Panc1 (cell line): ENCODE measurements at places on chromosomes 12 and 14.
A peak's percentile ranks its signal among the peaks of the same experiment; 100 is the strongest.

GRCh38 chr12:59004456-59004855 lies 84.2 kb upstream of the LRIG3 start:
- H3K4me3 ChIP-seq = no peak overlapping the region
- no peaks in the 10 kb centered on the region for H3K4me1 ChIP-seq
- no peaks in the 10 kb centered on the region for H3K36me3 ChIP-seq

GRCh38 chr14:45810152-45810872 lies 557.3 kb upstream of the MIS18BP1 start:
- no peak for DNase-seq
- no peaks in the 10 kb centered on the region for H3K4me1 ChIP-seq
- H3K27me3 ChIP-seq = no peaks in the 10 kb centered on the region
- H3K36me3 ChIP-seq = no peaks in the 10 kb centered on the region
- no peak overlapping the region for H3K27ac ChIP-seq
- no peak overlapping the region for H3K4me3 ChIP-seq

DNA sequence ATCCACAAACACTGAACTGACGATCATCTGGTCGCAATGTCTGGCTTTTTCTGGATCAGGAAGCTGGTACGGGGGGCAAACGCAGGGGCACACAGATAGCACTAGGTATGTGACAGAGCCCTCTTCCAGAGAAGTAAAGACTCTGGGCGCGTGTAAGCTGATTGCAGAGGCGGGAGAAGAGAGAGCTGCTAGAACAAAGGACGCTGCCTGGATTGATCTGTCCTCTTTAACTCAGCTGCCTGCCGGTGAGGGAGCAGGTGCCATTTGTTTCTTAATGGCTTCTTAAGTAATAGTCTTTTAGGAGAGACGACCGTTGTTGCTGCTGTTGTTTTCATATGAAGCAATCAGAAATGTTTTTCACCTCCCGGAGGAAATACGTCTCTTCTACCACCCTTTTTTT lies 77.3 kb downstream of the GLT1D1 start:
- H3K27me3 ChIP-seq = no peaks in the 10 kb centered on the region
- H3K4me3 ChIP-seq = no peak overlapping the region
- no peak overlapping the region for H3K27ac ChIP-seq
- no peaks in the 10 kb centered on the region for H3K4me1 ChIP-seq
- no peaks in the 10 kb centered on the region for H3K36me3 ChIP-seq

- H3K4me3 ChIP-seq = peak overlapping the region; percentile 65
- no peaks in the 10 kb centered on the region for H3K36me3 ChIP-seq
- H3K27me3 ChIP-seq = no peaks in the 10 kb centered on the region
- H3K27ac ChIP-seq = peak overlapping the region; percentile 86
- H3K4me1 ChIP-seq = peaks cover 37% of the 10 kb centered on the region
Measured at GRCh38 chr14:103121846-103122584, 1.2 kb upstream of the TNFAIP2 start.

- no peak overlapping the region for H3K27ac ChIP-seq
- H3K36me3 ChIP-seq = no peaks in the 10 kb centered on the region
- H3K27me3 ChIP-seq = no peaks in the 10 kb centered on the region
- DNase-seq = no peak
Measured at GRCh38 chr12:46569826-46570439, 197.4 kb upstream of the SLC38A2 start.

- peak overlapping the region; percentile 91 for H3K4me3 ChIP-seq
- H3K27me3 ChIP-seq = no peaks in the 10 kb centered on the region
- peaks cover 53% of the 10 kb centered on the region for H3K4me1 ChIP-seq
Measured at GRCh38 chr12:124916374-124917134, 2.1 kb upstream of the UBC start.

DNA sequence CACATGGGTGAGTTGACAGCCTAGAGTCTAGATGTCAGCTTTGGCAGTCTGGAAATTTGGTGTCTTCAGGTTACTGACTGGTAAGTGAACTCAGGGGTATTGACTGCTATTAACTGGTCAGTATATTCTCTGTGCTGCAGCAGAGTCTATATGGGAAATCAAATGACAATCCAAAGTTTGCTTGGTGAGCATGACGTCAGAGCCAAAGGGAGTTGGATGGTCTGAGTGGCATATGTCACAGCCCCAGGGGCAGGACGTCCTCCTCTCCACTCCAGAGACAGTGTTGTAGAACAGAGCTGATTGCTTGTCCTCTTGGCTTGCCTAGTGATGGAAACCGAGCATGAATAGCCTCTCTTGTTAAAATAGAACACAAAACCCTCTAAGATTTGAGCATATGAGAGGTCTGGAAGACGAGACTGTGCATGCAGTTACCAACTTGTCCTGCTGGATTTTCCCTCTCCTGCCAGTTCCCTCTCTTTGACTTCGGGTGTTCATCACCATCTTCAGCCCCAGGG lies 3.3 kb upstream of the TBC1D30 start:
- H3K27ac ChIP-seq = no peak overlapping the region
- H3K27me3 ChIP-seq = no peaks in the 10 kb centered on the region
- DNase-seq = no peak

DNA sequence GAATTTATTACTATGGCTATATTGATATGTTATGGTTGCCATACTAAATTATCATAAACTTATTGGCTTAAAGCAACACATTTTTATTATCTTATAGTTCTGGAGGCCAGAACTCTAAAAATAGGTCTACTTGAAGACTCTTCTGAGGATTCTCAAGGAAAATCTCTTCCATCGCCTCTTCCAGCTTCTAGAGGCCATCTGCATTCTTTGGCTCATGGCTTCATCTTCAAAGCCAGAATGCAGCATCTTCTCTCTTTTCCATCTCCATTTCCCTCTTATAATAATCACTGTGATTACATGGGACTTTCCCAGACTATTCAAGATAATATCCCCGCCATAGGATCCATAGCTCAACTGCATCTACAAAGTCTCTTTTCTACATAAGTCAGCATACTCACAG lies 385.4 kb downstream of the RMST start:
- no peak for DNase-seq
- no peak overlapping the region for H3K4me3 ChIP-seq
- H3K27ac ChIP-seq = no peak overlapping the region
- H3K4me1 ChIP-seq = no peaks in the 10 kb centered on the region

DNA sequence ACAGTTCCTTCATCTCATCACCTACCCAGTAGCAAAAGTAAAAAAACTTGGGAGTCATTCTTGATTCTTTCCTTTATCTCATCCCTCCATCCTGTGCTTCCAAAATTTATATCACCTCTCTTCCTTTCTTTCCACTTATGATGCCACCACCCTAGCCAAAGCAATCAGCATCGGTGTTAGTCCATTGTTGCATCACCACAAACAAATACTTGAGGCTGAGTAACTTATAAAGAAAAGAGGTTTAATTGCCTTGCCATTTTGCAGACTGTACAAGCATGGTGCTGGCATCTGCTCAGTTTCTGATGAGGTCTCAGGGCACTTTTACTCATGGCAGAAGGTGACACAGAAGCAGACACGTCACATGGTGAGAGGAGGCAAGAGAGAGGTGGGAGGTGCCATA lies 19.8 kb upstream of the CATSPERB start:
- H3K36me3 ChIP-seq = no peaks in the 10 kb centered on the region
- no peak for DNase-seq
- H3K4me1 ChIP-seq = no peaks in the 10 kb centered on the region
- H3K4me3 ChIP-seq = no peak overlapping the region
- H3K27me3 ChIP-seq = no peaks in the 10 kb centered on the region

GRCh38 chr14:63231766-63232165 lies 27.5 kb downstream of the RHOJ start:
- DNase-seq = no peak
- no peaks in the 10 kb centered on the region for H3K4me1 ChIP-seq
- no peaks in the 10 kb centered on the region for H3K27me3 ChIP-seq
- no peak overlapping the region for H3K27ac ChIP-seq
- H3K36me3 ChIP-seq = no peaks in the 10 kb centered on the region

GRCh38 chr14:54225457-54226060 lies 171.2 kb upstream of the CDKN3 start:
- H3K27ac ChIP-seq = no peak overlapping the region
- no peak for DNase-seq
- H3K27me3 ChIP-seq = peaks cover 2% of the 10 kb centered on the region; the same call in 1 of the 2 replicates
- no peaks in the 10 kb centered on the region for H3K36me3 ChIP-seq

DNA sequence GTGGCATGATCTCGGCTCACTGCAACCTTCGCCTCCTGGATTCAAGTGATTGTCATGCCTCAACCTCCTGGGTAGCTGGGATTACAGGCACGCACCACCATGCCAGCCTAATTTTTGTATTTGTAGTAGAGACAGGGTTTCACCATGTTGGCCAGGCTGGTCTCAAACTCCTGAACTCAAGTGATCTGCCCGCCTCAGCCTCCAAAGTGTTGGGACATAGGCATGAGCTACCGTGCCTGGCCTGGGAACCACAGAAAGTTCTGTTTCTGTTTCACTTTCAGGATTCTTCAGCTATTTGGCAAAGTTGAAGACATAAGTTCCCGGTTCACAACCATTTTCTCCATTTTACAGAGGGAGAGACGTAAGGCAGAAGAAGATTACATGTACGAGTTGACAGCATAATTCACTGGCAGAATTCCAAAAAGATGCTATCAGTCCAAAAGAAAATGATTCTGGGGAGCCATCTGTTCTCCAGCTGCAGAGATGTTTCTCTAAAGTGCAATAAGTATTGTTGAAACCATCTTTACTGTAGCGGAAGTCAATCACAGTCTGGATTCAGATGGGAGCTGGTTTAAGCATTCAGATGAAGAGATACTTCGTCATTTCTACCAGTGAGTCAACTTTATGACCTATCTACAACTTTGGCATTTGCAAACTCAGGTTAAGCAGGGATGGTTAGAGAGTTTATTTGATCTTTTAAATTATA lies 8.1 kb upstream of the RNF34 start:
- H3K36me3 ChIP-seq = no peaks in the 10 kb centered on the region
- no peak for DNase-seq
- no peak overlapping the region for H3K27ac ChIP-seq
- H3K4me3 ChIP-seq = no peak overlapping the region

DNA sequence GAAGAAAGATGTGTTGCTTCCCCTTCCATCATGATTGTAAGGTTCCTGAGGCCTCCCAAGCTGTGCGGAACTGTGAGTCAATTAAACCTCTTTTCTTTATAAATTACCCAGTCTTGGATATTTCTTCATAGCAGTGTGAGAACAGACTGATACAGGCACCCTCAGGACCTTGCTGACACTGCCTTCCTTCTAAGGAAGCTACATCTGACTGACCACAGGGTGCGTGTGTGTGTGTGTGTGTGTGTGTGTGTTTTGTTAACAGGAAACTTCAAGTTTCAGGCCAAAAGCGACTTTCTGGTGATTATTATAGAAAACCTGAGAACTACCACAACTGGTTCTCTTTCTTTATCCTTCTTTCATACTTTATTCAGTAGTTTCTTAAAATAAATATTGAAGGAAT lies 149.0 kb downstream of the CAPZA3 start:
- no peaks in the 10 kb centered on the region for H3K36me3 ChIP-seq
- H3K27ac ChIP-seq = no peak overlapping the region

GRCh38 chr12:123364532-123365024 lies at the start of gene SBNO1:
Gene SBNO1, minus strand, starts transcription at chr12:123364847. Its CDS starts 14,406 bp downstream, at chr12:123350441.
- peak within 1 kb of the TSS; percentile 93 for H3K4me3 ChIP-seq
- H3K27me3 ChIP-seq = no peaks in the 10 kb centered on the region
- H3K27ac ChIP-seq = peak within 1 kb of the TSS; percentile 98

GRCh38 chr14:49940808-49941421 lies 48.0 kb downstream of the ARF6 start:
- no peaks in the 10 kb centered on the region for H3K36me3 ChIP-seq
- H3K4me3 ChIP-seq = no peak overlapping the region
- peak overlapping the region; percentile 66; the same call in 1 of the 2 replicates for H3K27ac ChIP-seq
- DNase-seq = no peak
- H3K4me1 ChIP-seq = peaks cover 10% of the 10 kb centered on the region

DNA sequence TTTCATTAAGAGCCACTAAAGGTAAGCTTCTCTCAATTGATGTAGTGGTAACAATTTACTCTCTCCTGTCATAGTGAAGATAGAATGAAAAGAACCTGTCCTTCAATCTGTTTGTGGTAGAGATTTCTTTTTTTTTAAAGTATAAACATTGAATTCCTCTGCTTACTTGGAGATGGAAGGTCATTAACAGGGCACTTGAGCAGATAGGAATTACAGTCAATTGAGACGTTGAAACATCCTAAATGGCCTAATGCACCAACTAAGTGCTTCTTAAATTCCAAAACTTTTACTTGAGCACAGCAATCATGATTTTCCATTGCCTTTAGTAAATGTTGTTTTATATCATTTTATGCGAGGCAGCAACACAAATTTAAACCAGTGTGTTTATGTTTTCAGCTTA lies 241.4 kb downstream of the FOXG1 start:
- H3K4me3 ChIP-seq = no peak overlapping the region
- no peaks in the 10 kb centered on the region for H3K36me3 ChIP-seq
- no peaks in the 10 kb centered on the region for H3K27me3 ChIP-seq

- no peaks in the 10 kb centered on the region for H3K36me3 ChIP-seq
- no peak for DNase-seq
- no peaks in the 10 kb centered on the region; the same call in 1 of the 2 replicates for H3K27me3 ChIP-seq
- no peak overlapping the region for H3K27ac ChIP-seq
- H3K4me1 ChIP-seq = no peaks in the 10 kb centered on the region
Measured at GRCh38 chr12:9273276-9273675, 65.1 kb upstream of the PZP start.

DNA sequence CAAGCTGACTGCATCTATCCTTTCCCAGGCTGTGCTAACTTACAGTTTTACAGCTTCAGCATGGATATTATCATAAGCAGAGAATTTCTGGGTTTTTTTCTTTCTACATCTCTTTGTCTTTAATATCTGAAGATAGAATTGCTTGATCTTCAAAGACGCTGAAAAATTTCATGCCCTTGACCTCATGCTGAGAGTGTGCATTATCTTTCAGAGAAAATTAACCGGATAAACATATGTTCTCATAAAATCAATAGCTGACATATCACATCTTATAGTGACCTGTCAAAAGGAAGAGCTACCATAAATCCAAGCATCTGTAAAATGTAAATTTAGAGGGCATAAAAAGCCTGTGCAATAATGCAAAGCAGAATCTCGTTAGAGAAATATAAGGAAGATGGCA lies 1704.1 kb upstream of the FLRT2 start:
- no peak for DNase-seq
- H3K4me1 ChIP-seq = no peaks in the 10 kb centered on the region
- no peaks in the 10 kb centered on the region for H3K36me3 ChIP-seq
- H3K27me3 ChIP-seq = no peaks in the 10 kb centered on the region
- H3K27ac ChIP-seq = no peak overlapping the region

DNA sequence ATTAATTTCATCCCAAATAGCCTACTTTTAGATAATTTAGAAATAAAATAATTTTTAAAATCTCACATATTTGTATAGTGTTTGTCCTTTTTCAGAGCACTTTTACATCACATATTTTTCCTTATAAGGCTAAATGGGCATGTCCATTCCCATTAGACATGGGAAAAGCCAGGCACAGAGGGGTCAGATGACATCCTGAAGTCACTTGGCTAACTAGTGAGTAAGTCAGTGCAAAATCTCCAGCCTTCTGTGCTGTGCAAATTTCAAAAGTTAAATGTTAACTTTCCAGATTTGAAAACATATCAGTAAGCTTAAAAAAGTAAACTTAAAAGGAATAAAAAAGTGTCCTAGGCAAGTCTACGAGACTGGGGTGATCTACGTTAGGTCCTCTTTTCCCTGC lies 117.4 kb downstream of the EMP1 start:
- no peak for DNase-seq
- no peaks in the 10 kb centered on the region; the same call in 1 of the 2 replicates for H3K27me3 ChIP-seq
- no peak overlapping the region for H3K27ac ChIP-seq
- no peak overlapping the region for H3K4me3 ChIP-seq
